ENCODE measurements at places on chromosomes 7 and 10.

- DNase-seq: no peak
Measured at GRCh38 chr10:18424200-18424599, 227.2 kb downstream of the NSUN6 start.

- DNase-seq: no peak
Measured at GRCh38 chr7:15554081-15554480, 7.7 kb downstream of the AGMO start.

DNA sequence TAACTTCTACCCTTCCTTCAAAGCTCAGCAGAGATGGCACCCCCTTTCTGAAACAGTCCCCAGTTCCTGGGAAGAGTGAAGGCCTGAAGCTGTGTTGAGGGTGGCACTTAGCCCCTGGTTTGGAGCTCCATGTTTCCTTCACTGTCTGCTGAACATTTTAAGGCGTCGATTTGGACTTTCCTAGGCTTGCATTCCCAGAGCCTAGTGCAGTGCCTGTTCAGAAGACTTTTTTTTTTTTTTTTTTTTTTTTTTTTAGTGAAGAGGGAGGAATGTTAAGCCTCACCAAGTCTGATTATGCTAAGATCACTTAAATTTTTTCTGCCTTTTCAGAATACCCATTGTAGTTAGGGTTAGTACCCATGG, 97.0 kb downstream of the PFKFB3 start:
- no peak for DNase-seq

DNA sequence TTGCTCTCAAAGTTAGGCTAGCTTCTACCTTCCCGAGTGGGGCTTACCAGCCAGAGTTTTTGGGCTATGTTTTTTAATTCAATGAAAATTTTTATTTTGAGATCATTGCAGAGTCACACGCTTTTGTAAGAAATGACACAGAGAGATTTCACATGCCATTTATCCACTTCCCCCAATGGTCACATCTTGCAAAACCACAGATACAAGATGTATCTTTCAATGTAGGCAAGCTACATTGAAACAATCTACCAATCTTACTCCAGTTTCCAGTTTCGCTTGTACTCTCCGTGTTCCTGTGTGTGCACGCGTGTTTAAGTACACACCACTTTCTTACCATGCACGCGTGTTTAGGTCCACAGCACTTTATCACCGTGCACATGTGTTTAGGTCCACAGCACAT, 89.4 kb upstream of the LEP start:
- DNase-seq: no peak

DNA sequence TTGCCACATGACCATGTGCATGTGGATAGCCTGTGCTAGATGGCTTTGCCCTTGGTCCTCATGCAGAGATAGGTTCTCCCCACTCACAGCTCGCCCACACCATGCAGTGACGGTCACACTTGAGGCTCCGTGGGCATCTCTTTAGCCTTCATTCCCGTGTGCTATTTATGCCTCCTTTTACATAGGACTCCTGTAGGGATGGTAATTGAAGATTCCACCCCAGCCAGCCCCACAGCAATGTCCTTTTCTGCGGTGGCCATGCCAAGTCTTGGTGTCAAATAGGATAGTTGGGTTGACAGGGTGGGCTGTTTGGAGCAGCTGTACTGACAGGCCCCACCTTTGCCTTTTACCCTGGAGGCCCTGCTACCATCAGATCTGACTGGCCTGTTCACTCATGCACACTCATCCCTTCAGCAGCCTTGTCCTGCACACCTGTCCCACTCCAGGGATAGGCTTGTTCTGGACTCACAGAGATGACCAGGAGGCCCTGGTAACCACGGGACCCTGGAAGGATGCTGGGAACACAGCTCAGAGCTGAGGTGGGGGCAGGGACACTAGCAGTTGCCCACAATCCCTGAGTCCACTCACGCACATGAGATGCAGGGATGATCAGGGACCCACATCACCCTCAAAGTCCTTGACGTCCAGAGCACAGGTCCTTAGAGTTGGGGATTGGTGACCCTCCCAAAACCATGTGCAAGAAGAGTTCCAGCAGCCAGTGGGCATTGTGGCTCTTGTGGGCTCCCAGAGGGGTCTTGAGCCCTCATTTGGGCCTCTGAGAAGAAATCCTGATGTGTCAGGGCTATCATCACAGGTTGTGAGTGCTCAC, 71.2 kb downstream of the ADCY1 start:
- DNase-seq: no peak

- no peak for DNase-seq
Measured at GRCh38 chr10:113060201-113061053, 110.4 kb downstream of the TCF7L2 start.

- no peak for DNase-seq
Measured at GRCh38 chr7:12351843-12352242, 51.8 kb downstream of the VWDE start.

DNA sequence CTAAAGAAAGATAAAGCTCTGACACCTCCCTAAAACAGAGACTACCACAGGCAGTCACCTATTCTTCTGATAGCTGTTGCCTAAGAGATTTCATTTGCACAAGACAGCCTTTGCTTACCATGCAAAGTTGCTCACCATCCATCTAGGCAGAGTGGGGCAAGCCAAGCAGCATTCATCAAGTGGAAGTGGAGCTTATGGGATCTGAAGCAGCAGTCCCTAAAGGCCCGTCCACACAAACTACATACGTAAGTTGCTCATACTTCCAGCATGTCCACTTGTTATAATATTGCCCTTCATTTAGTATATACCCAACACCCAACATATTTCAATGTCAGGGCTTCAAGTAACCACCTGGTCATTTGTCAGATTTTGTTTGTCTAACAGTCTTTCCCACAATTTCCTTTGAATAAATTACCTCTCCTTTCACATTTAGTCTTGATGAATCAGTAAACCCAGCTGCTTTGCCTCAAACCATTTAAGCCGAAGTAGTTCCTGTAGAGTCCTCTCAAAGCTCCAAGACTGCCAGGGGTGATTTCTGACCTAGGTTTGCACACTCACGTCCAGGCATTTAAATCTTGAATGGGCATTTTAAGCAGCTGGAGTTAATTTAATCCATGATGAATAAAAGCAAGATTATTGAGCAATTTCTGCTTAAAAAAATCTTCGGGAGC, 67.9 kb downstream of the ATAD1 start:
- no peak for DNase-seq

DNA sequence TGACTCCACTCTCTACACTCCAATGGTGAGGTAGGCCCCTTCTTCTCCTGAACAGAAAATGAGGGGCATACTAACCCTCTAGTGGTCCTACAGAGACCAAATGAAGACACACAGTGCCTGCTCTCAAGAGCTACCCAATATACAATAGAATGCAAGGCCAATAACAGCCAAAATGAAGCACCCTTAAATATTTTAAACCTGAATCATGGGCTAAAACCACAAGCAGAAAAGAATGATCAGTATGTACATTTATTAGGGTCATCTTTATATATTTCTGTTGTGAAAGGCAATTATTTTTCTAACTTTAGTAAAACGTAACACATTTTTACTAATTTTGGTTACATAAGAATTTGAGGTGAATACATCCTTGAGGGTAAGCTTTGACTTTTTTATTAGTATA, 49.9 kb upstream of the COL1A2 start:
- DNase-seq: no peak

DNA sequence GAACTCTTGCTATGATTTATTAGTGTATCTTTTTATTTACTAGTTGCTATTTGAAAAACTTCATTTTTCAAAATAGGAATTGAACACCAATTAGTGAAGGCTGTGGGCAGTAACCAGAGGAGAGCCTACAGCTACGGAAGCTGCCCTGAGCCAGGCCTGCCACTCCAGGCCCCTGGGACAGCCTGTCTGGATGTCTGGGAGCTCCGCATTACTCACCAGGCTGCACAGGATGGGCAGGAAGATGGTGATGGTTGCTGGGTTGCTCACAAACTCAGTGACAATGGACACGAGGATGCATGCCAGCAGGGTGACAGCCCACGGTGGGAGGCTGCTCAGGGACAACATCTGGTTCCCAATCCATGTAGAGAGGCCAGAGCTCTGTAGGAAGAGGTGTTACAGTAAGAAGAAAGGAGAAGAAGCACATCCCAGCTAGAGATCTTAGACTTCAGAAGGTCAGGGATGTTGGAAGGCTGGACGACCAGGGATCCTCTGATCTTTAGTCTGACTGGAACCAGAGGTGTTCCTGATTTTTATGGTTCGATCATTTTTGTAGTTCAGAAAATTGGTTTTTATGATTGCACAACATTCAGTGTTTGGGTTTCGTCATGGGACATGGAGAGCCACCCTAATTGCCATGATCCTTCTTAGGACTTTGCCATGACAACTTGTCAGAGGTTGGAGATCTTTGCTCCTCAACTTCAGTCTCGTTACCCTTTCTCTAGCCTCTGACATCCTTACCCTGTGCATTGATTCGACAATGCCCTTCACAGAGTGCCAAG, 23.2 kb downstream of the STMP1 start:
- DNase-seq: no peak

- DNase-seq: no peak
Measured at GRCh38 chr10:96685306-96685705, 35.0 kb downstream of the PIK3AP1 start.

DNA sequence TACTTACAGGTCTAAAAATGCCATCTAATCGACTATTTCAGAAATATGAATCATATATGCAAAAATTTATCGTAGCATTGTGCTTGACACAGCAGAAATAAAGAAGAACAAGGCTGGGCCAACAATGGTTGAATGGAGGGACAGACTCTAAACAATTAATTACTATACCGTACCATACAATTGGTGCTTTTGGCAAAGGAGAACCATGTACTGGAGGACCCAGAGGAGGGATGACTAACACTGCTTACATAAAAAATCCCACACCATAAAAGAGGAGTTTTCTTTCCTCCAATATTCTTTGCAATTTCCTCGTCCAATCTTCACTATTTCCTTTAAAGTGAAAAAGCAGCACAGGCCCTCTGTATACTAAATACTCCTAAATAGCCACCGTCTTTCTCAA, 94.1 kb downstream of the SGMS1 start:
- no peak for DNase-seq

DNA sequence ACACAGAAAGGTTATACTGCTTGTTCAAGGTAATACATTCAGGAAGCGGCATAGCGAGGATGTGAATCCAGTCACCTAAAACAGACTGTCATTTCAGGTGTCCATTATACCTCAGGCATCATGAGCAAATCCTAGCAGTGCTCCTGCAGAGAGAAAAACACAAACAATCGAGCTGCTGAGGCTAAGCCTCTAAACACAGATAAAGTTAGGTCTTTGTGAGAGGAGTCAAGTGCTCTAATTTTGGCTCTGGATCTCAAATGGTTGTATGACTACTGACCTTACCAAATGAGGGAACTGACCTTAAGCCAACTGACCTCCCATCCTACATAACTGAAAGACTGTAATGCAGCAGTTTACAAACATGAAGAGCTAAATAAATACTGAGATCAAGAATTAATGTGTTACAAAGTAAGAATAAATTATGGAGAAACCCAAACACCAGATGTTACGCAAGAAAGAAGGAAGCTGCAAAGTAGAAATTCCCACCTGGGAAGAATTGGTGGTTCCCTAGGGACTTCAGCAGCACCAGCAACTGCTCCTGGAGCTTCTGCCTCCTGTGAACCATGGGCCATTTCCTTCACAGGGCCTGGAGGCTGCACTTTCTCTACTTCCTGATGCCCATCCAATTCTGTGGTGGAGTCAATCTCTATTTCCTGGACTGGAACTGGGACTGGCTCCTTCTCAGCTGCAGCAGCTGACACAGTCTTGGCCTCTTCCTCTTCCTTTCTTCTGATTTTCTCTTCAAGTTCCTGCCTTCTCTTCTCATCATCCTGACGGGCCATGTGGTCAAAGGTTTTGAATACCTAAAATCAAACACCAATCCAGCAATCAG, 5.8 kb downstream of the NUDCD3 start:
- DNase-seq: no peak

- DNase-seq: no peak
Measured at GRCh38 chr10:69261184-69261583, 17.1 kb upstream of the HK1 start.

Data from NCI-H510A treated with DMSO at 0.1 percent for 48 hours (cell line).